ENCODE measurements at places on chromosomes 13 and 19. TPM values are rescaled to one million over a fixed set of nuclear protein-coding genes. Genes with fewer than 3 reads are reported as not detected.

Gene ATP8B3
- total RNA-seq = 0.42 TPM

Gene CEACAM5
- 2,217 TPM for total RNA-seq

DNA sequence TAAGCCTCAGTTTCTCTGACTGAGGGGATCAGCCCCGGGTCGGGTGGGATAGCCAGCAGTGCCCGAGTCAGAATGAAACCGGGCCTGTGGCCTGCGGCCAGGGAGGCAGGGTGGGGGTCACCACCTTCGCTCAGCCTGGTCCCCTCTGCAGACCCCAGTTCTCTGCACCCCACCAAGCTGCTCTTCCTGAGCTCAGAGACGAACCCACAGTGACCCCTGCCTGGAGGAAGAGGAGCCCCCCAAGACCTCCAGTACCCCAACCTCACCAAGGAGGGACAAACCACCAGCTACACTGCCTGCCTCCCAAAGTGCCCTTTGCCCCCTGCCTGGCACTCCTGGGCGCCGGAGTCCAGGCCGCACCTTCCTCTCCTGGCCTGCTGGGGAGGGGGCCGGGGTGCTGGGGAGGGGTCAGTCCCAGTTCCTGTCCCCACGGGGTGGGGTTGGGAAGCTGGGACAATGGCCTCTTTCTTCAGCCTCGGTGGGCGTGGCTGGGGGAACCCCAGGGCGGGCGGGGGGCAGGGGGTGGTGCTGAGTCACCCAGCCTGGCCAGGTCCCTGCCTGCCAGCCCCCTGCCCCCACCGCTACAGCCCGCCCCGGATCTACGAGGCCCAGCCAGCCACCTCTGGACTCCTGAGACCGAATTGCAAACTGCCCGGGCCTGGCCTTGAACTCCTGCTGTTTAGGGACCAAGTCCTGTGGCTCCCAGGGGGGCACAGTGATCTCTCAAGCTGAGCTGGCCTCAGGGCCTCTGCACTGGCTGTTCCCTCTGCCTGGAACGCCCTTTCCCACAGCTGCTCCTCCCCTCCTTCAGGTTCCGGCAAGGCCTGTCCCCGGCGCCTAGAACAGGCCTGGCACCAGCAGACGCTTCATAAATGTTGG is 14.3 kb downstream of the ZBTB7A start:
- H3K27me3 ChIP-seq = no peaks in the 10 kb centered on the region
- peak overlapping the region; percentile 17 for H3K4me3 ChIP-seq
- H3K27ac ChIP-seq = peak overlapping the region; percentile 91
- peaks cover 13% of the 10 kb centered on the region for H3K36me3 ChIP-seq
- H3K4me1 ChIP-seq = peaks cover 28% of the 10 kb centered on the region

DNA sequence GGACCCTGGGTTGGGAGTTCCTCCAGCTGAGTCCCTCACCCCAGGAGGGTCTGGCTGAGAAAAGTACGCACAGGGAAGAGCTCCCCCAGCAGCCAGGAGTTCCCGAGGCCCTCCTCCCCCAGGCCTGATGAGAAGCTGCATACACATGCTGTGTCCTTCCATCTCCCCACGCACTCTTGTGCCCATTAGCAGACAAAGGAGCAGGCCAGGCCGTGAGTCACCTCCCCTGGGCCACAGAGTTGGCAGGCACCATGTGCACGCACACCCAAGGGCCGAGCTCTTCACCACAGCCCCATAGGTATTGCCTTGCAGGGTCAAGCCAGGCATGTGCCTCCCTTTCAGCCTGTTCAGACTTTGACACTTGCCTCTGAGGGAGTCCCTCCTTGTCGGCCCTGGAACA is 17.5 kb downstream of the MAU2 start:
- no peaks in the 10 kb centered on the region for H3K27me3 ChIP-seq
- no peak overlapping the region for H3K4me3 ChIP-seq
- peaks cover 16% of the 10 kb centered on the region for H3K36me3 ChIP-seq
- H3K4me1 ChIP-seq = no peaks in the 10 kb centered on the region

DNA sequence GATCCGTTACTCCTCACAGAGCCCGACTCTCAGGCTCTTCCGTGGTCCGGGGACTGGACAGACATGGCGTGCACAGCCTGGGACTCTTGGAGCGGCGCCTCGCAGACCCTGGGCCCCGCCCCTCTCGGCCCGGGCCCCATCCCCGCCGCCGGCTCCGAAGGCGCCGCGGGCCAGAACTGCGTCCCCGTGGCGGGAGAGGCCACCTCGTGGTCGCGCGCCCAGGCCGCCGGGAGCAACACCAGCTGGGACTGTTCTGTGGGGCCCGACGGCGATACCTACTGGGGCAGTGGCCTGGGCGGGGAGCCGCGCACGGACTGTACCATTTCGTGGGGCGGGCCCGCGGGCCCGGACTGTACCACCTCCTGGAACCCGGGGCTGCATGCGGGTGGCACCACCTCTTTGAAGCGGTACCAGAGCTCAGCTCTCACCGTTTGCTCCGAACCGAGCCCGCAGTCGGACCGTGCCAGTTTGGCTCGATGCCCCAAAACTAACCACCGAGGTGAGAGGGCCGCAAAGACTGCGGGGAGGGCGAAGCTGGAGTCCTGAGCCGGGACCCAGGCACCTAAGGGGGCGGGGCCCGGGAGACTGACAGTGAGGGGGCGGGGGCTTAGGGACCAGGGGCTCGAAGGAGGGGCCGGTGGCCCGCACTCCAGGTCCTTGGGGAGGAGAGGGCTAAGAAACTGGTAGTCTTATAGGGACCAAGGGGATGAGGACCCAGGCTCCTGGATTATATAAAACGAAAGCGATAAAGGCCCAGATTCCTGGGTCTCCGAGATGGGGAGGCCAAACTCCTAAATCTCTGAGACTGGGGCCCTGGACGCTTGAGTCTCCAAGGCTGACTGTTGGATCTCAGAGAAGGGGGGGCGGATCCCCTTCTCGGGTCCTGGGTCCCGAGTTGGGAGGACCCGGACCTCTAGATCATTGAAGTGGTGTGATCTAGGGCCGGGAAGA is 2.0 kb downstream of the ETV2 start:
- H3K4me3 ChIP-seq = peak overlapping the region; percentile 55
- H3K27ac ChIP-seq = peak overlapping the region; percentile 96
- H3K27me3 ChIP-seq = no peaks in the 10 kb centered on the region
- peaks cover 5% of the 10 kb centered on the region for H3K4me1 ChIP-seq
- H3K36me3 ChIP-seq = no peaks in the 10 kb centered on the region
- peak; percentile 90 for DNase-seq

Measured in colonic mucosa (tissue), 4 donors.